ENCODE measurements at places on chromosomes 2 and 18.
A peak's percentile ranks its signal among the peaks of the same experiment; 100 is the strongest.

DNA sequence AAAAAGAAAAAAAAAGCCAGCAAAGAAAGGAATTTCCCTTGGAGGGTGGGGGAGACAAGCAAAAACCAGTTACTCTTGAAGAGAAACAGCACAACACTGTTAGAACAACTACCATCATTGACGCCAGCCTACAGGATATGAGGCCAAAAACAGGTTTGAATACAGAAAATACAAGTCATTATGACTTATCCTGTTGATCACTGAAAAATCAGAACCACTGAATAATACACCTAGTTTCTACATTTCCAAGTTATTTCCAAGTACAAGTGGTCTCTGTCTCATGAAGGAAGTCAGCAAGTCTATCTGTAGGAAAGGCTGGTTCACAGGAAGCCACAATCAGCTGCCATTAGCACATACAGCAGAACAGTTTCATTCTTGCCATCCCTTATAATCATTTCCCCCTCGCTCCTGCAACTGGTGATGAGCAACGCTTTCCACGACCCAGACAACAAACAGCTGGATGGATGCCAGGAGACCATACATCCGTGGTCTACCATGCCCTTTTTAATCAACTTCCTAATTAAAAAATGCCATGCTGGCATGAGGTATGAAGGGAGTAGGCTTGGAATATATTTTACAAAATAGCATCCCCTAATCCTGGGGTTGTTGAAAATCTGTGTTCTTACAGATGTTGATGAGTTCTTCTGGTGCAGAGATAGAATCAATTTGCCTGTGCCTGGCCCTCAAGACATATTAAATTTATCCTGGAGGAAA, 10.4 kb downstream of the MYT1L start:
- no peak for DNase-seq

DNA sequence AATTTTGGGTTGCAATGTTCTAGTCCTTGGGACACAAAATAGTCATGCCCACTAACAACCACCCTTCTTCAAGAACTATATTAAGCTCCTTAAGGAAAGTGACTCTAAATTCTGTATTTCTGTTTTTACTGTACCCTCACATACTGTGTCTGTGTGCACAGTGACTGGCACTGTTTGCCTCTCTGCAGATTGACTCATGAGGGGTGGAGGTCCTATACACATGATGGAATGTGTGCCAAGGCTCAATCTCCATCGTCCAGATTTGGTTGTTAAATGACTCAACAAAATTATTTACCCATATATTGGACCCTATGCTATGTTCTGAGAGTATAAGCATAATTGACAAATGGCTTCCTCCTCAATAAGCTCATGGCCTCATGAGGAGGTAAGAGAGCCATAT, 126.6 kb upstream of the CWC22 start:
- DNase-seq = no peak

- no peak for DNase-seq
Measured at GRCh38 chr2:64233376-64233922, 89.2 kb upstream of the PELI1 start.

DNA sequence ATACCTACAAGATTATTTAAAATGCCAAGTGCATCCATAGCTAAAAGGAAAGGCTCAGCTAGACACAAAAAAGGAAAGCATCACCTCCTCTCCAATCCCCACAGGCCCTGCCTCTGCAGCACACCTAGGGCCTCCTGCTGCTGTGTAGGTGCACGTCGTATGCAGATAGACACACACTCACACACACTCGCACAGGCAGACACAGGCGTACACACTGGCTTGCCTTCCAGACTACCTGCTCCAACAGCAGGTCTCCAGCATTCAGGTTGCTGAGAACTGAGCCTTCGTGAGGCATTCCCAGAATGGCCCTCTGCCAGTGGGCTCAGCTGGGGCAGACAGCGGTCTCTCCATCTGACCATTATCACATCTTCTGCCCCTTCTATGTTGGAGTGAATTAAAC, 35.3 kb upstream of the FRZB start:
- no peak for DNase-seq

DNA sequence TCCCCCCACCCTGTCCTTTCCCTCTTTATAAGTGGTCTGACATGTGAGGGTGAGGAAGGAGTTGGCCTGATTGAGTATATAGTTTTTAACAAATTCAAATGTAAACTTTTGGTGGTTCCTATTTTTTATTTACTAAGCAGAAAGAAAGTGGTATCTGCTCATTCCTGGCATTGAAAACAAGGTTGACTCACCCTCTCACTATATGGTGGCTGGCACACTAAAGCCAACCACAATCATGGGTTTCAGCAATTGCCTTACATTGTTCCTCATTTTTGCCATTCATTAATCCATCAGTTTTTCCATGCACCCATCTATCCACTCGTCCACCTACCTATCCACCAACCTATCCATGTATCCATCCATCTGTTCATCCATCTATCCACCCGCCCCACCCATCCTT, 75.4 kb upstream of the IGFBP5 start:
- DNase-seq = no peak

DNA sequence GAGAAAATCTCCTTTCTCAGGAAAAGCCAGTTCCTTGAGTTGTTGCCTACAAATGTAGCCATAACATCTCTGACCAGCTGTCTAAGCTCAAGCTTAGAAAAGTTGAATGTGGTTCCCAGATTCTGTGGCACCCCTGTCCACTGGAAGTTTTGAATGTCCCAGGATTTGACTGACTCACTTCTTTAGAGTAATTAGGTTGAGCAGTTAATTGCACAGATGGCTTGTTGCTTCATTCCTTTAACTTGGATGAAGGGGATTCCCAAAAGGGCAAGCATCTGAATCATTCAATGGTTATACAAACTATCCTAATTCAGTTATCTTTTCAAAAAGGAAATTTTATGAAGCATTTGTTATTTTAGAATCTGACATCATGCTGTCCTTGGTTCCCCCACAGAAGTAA, 374.7 kb downstream of the LNPK start:
- DNase-seq = no peak

- DNase-seq = peak; percentile 38
Measured at GRCh38 chr2:66521291-66521922, 86.5 kb downstream of the MEIS1 start.

GRCh38 chr2:14424478-14425390, 207.8 kb upstream of the LRATD1 start:
- no peak for DNase-seq

- no peak for DNase-seq
Measured at GRCh38 chr2:111983478-111984212, 71.4 kb upstream of the TMEM87B start.

DNA sequence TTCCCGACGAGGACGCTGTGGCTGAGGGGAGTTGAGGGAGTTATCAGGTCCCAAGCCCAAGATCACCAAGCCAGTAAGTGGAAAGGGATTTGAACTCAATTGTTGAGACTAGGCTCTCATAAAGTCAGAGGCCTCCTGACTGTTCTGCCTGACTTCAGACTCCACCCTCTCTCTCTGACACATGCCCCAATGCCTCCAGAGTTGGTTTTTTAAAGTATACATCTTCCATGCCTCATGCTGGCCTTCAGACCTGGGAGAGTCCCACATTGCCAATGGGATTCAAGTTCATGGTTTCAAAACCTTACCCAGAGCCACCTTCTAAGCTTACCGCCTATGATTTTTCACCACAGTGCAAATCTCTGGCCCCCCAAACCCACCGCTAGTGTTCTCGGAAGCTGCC, 100.8 kb downstream of the RTN4 start:
- DNase-seq = no peak

DNA sequence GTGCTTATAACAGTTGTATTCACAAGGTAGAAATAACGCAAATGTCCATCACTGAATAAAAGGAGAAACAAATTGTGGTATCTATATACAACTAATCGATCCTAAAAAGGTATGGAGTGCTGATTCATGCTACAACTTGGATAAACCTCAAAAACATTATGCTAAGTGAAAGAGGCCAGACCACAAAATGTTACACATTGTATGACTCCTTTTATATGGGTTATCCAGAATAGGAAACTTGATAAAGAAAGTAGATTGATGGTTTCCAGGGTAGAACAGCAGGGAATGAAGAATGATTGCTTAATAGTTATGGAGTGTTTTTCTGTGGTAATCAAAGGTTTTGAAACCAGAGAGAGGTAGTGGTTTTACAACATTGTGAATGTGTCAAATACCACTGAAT, 432.2 kb upstream of the TRIB2 start:
- no peak for DNase-seq

GRCh38 chr2:104793966-104794365, 59.9 kb upstream of the POU3F3 start:
- no peak for DNase-seq

DNA sequence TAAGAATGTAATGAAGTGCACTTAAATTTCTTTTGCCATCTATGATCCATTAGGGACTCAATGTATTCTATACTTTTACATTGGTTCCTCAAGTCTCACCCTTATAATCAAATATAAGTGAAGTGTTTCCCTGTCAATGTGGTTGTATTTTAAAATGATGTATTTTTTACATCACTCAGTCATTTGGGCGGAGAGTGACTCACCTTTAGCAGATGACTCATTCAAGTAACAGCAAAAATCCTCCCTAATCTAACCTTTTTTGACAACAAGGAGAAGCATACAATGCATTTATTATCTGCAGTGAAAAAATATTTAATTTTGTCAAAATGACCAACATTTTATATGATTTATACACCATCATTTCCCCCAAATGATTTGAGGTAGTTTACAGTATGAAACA, 94.4 kb downstream of the FANCL start:
- no peak for DNase-seq

- DNase-seq = no peak
Measured at GRCh38 chr2:240846873-240847595, 21.6 kb upstream of the AGXT start.

DNA sequence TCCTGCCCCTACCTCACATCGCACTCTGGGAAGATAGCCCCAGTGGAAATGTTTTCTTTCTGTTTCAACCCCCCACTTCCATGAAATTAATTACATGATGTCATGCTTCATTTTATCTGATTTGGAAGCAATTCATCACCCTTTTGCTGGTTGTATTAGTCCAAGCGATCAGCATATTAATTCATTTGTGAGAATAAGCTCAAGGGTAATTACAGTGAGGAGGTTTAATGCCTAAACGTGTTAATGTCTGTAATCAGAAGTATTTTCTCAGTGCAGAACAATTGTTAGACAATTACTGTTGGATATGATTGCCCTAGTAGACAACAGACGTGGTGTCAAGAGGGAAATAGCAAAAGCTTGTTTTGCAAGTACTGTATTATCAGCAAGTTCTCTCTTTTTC, 746.3 kb downstream of the CPS1 start:
- DNase-seq = no peak

- DNase-seq = no peak
Measured at GRCh38 chr2:55136138-55136541, 85.9 kb upstream of the RTN4 start.

DNA sequence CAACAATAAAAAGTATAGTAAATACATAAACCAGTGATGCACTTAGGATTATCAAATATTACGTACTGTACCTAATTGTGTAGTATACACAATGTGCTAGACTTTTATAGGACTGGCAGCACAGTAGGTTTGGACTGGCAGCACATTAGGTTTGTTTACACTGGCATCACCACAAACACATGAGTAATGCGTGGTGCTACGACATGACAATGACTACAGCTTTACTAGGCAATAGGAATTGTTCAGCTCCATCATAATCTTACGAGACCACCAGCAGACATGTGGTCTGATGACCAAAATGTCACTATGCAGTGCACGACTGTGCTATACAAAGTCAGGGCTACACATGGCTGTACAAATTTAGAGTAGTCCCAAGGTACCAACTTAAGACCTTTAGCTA, 2.3 kb downstream of the MBOAT2 start:
- DNase-seq = no peak

- peak; percentile 80 for DNase-seq
Measured at GRCh38 chr18:63342206-63342605, 22.6 kb upstream of the BCL2 start.

- DNase-seq = no peak
Measured at GRCh38 chr2:127573298-127573697, 37.8 kb downstream of the MYO7B start.

GRCh38 chr2:136305517-136306192, 187.7 kb upstream of the CXCR4 start:
- no peak for DNase-seq

DNA sequence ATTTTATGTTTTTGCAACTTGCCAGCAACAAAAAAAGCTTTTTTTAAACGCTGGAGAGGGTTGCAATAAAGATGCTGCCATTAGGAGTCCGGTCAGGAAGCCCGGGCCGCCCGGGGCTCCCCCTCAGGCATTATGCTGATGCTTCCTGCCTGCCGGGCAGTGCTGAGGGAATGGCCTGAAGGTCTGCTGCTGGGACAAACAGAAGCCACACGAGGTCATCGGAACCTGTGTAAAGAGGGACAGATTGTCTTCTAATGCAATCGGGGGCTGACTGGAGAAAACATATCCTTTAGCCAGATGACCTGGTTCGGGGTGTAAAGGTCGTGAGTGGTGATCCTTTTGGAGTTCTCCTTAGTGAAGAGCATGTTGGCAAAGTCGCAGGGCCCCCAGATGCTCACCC, 2.3 kb downstream of the IMPA2 start:
- DNase-seq = no peak

DNA sequence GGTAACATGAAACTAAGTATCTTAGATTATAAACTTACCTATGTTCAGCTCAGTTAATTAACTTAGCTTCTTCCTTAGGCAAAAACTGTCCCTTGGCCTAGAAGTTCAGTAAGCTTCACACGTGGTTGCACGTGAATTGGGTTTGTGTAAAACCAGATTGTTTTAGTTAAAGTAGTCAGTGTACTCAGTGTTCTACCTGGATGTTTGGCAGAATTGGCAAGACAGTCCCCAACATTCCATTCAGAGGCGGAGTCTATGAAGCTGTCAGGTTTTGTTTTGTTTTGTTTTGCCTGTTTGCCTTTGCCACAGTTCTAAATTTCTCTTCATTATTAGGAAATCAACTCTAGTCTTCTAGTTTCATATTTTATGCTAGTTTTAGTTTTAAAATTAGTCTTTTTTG, 105.3 kb upstream of the ZEB2 start:
- DNase-seq = no peak

DNA sequence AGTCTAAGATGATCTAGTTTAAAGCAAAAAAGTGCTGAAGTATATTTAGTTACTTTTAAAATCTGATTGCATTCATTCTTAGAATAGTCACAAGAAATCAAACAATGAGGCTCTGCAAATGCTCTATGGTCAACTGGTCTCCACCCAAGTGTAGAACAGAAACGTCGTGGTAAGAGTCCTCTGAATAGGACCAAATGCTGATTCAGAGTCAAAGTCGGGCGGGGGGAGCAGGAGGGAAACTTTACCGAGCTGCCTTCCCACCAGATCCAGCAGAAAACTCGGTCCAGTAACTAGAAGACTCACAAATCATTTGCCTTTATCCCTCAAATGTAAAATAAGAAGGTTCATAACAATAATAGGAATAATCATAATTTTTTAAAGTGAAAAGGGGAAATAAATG, 46.2 kb upstream of the PXDN start:
- DNase-seq = no peak

GRCh38 chr2:16522031-16522831, 143.4 kb downstream of the CYRIA start:
- no peak for DNase-seq

DNA sequence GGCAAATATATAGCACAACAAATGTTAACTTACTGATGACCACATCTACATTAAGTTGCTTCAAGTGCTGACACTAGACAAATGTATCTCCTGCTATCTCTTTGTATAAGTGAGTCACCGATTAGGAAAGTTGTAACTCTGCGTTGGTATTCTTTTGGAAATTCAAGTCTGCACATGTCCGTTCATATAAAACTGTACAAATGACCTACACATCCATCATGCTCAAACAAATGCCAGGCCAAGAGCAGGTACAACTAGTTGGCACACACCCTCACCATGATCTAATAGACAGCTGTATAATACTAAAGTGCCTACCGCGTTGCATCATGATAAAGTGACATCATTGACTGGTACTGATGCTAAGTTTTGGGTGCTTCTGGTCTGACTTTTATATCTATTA, 141.1 kb downstream of the RBMS1 start:
- DNase-seq = no peak
